ENCODE measurements at places on chromosomes 7 and 10.

DNA sequence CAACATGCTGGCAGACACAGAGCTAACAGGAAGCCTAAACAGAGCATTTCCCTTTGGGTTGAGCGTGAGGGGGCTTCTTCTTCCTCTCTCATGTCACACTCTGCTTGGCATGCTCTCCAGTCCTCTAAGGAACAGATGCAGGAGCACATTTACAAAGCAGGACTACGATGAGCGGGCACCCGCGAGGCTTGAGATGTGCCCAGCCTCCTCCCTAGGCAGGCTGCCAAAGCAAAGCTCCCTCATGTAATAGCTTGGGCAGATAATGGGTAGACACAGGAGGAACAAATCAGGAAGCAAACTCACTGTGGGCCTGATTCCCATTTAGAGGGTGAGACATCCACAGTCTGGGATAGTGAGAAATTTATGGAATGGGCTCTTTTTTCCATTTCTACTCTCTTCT lies 519.1 kb downstream of the NRG3 start:
- no peak for DNase-seq

DNA sequence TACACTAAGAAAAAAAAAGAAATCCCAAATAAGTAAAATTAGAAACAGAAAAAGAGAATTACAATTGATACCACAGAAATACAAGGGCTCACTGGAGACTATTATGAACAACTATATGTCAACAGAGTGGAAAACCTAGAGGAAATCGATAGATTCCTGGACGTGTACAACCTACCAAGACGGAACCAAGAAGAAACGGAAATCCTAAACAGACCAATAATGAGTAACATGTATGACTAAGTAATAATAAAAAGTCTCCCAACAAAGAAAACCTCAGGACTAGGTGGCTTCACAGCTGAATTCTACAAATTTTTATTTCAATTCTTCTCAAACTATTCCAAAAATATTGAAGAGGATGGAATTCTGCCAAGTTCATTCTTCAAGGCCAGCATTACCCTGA lies 13.9 kb downstream of the DIP2C start:
- no peak for DNase-seq

DNA sequence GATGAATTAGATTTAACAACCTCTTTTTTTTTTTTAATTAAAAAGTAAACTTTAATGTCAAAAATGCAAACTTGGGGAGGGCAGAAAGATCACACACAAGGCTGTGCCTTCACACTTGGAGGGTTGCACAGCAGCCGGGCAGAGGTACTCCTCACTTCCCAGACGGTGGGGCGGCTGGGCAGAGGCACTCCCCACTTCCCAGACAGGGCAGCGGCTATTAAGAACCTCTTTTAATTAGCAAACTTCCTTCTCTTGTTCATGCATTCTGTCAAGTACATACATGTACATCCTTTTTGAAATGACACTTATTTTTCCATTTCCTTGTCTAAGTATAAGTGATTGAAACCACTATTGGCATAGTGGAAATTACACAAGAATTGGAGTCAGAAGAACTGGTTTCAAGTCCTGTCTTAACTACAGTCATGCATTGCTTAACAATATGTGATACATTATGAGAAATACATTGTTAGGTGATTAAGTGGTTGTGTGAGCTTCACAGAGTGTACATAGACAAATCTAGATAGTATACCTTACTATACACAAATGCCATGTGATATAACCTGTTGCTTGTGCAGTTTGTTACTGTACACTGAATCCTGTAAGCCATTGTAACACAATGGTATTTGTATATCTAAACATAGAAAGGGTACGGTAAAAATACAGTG lies 26.5 kb downstream of the BTRC start:
- DNase-seq = no peak

- no peak for DNase-seq
Measured at GRCh38 chr10:97851341-97852001, 1.8 kb downstream of the GOLGA7B start.

DNA sequence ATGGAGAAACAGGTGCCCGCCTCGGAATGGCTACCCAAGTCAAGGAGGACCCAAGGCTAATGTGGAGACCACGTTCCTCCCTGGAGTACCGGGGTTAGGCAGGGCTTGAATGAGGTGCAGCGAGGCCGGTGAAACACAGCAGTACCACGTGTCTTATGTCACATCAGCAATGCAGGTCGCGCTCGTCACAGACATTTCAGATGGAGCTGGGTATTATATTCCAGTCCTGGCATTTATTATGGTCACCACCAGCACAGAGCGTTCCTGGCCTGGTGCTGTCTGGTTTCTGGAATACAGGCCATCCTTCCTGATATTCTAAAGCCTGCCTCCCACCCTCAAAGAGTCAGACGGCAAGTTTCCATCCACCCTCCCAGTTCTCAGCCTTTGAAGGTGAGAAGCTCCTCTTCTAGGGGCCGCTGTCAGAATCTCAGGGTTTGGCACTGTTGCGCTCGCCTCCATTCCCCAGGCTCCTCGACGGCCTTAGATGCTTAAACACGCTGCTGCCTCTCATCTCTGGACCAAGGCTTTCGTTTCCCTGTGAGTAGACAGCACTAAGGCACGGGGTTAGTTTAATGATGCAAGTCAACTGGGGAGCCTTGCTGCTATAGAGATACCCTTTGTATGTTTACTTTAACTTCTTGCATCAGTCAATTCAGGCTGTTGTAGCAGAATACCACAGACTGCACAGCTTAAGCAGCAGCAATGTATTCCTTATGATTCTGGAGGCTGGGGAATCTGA lies 377.6 kb downstream of the DPP6 start:
- no peak for DNase-seq

GRCh38 chr10:97465982-97466381 lies 20.0 kb downstream of the ZDHHC16 start:
- DNase-seq = no peak

DNA sequence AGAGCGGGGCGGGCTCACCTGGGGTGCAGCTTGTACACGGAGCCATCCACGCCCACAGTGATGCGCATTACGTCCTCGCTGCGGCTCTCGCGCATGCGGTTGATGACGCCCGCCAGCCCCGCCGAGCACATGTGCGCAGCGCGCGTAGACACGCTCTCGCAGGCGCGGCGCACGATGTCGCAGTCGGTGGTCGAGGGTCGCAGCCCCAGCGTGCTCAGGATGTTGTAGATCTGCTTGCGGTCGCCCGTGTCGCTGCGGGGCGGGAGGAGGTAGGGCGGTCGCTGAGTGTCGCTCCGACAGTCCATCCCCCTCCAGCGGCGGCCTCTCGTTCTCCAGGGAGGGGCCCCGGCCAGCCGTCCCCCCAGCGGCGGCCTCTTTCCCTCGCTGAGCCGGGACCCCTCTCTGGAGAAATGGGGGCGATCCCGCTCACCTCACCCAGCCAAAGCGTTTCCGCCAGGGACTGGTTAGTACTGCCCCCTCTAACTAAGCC lies 4.4 kb upstream of the MYL7 start:
- no peak for DNase-seq

DNA sequence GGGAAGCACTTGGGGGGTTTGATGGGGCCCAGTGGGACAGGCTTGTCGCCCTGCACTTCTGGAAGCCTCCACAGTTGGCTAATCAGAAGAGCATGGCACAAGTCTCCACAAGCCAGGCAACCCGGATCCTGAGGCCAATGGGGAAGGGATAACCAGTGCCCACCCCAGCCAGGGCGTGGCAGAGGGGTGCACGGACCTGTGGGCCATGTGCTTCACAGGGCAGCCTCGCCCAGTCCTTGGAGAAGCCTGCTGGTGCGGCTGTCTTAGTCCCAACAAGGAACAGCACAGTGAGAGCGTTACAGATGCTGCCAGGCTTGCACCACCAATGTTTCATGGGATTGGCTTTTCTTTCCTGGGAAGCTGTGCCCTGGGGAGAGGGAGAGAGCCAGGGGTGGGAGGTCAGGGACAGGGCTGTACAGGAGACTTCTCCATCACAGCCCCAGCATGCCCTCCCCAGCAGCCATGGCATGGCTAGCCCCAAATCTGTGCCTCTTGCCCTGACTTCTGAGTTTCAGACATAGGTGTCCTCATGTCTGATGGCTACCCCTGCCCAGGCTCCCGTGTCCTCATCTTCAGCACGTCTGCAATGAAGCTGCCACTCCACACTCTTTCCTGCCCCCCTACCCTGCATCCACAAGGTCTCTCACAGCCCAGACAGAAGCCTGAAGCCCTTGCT lies 116.0 kb downstream of the PTPN20 start:
- DNase-seq = no peak

DNA sequence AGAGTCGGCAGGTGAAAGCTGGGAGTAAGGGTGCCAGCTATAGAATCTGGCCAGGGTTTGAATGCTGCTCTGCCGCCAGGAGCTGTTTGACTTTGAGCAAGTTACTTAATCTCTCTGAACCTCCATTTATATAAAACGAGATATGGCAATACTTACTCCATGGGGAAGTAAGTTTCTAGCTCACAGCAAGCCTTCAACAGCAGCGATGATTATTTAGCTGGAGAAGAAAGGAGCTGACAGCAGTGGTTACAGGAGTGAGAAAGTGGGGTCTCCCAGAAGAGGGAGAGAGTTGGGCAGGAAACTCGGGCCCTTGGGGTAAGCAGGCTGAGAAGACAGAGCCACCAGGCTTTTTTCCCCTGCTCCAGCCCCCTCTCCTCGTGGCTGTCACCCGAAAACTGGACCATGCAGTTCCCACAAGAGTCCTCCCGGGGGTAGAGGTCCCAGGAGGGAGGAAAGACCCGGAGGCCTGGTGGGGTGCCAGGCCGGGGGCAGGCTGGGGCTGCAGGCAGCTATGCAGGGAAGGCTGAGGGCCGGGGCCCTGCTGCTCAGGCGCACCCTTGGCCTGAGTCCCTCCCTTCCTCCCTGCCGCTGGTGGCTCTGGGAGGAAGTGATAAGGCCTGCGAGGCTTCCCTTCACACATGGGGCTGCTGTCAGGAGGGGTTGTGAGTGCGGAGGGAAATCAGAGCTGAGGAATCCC lies 3.5 kb downstream of the NOS3 start:
- no peak for DNase-seq

- no peak for DNase-seq
Measured at GRCh38 chr10:121365566-121365965, 232.7 kb downstream of the FGFR2 start.

- DNase-seq = no peak
Measured at GRCh38 chr10:113679463-113680189, at the start of gene CASP7. Gene CASP7, plus strand, starts transcription at chr10:113679912. Its CDS starts 17,582 bp downstream, at chr10:113697494.

DNA sequence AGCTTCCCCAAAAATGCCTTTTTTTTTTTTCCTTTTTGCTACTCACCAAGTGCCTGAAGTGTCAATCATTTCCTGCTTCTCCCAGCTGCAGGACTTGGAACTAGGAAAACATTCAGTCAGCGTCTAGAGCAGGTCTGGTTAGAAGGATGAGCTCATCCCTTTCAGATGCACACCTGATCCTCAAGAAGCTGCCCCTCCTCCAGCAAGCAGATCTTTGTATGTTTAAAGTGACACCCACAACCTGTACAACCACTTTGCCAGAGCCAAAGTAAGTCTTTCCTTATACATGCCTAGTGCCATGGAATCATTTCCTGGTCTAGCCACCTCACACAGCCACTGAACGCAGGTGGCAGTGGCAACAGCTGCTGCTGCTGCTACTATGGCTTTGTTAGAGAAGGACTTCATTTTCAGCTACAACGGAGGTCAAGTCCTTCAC lies 10.4 kb upstream of the USP54 start:
- DNase-seq = no peak

DNA sequence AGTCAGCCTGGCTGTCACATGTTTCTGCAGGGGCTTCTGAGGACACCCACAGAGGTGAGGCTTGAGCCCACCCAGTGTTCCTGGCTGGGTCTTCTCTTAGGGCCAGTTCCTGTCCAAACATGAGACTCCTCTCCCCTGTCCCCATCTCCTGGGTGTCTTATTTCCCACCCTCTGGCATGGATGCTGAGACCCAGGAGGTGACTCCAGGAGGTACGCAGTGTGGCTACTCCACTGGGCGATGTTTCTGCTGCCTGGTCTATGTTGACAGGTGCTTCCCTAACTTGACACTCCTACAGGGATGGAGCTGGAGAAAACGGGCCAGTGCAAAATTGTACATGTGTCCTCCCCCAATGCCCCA lies 26.3 kb upstream of the LOXL4 start:
- DNase-seq = no peak

- DNase-seq = no peak
Measured at GRCh38 chr10:3217301-3217700, 44.7 kb upstream of the PITRM1 start.

- no peak for DNase-seq
Measured at GRCh38 chr10:132704008-132704814, 81.7 kb downstream of the NKX6-2 start.

GRCh38 chr7:50185208-50185607 lies 92.2 kb upstream of the ZPBP start:
- DNase-seq = no peak

GRCh38 chr10:118243907-118244306 lies 98.2 kb downstream of the FAM204A start:
- no peak for DNase-seq

DNA sequence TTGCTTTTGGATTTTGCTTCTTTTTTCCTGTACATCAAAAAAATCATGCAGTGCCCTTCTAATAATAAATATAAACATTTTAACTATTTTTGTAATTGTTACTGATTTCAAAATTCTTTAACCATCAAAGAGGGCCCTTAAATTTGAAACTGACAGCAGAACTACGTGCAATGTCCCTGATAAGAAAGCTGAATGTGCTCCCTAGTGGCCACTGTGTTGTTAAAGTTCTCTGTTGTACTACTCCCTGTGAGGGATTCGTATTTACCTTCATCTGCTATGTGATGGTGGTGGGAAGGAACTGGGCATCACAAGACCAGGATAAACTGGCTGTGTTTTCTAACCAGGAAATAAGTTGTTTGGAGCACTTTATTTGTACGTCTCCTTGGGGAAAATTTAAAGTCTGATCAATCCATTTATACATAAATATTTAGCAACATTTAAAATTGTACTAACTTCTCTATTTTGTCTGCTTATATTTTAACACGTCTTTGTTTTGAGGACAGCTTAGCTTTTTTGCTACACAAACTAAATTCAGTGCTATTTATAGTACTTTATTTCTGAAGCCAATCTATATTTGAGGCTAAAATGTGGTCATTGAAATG lies 322.4 kb downstream of the HGF start:
- DNase-seq = peak; percentile 52

DNA sequence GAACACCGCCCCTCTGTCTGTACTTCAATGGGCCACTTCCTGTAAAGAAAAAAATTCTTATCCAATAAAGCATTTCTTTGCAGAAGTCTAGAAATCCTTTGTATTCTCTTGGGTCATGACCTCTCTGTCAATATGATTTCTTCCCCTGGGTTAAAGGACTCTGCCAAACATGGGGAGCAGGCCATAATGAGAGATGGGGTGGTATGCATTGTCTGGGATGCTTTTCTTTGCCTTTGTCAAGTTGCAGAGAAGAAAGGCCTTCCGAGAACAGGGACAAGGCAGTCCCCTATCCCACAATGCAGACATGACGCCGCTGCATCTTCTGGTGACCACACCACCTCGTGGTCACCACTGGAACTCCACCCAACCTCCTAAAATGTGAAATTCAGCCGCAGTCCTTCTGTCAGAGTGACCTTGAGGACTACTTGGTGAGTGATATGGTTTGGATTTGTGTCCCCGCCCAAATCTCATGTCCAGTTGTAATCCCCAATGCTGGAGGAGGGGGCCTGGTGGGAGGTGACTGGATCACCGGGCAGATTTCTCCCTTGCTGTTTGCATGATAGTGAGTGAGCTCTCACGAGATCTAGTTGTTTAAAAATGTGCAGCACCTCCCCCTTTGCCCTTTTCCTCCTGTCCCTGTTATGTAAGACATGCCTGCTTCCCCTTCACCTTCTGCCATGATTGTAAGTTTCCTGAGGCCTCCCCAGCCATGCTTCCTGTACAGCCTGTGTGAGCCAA lies 15.2 kb upstream of the FRMPD2 start:
- DNase-seq = no peak
